ENCODE measurements at places on chromosomes 2 and 18.
A peak's percentile ranks its signal among the peaks of the same experiment; 100 is the strongest.

DNA sequence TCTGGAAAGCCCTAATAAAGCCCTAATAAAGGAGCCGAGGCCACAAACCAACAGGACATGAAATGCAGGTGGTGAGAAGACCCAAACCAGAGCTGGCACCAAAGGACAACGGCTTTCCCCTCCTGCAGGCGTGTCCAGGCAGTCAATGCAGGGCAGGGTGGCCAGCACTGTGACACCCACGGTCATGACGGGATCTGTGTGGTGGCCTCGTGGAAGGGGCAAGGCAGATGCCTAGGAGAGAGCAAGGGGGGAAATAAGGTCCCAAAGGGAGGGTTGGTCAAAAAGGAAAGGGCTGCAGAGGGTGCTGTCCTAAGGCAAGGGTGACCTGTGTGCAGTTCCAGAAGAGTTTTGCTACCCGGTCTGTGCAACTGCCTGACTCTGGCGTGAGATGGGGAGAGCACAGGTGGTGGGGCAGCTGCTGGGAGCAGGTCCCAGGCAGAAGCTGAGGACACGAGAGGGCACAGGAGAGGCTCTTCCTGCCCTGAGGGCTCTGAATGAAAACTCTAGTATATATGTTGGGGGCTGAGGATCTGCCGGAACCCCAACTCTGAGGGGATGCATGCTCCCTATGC is 156.7 kb downstream of the TPO start:
- DNase-seq = no peak

- DNase-seq = no peak
These were observed 87.3 kb upstream of the SH3BP4 start for GRCh38 chr2:234864506-234864905.

GRCh38 chr2:15883684-15884083 is 56.7 kb upstream of the MYCN start:
- DNase-seq = no peak

- DNase-seq = no peak
These were observed 62.0 kb upstream of the CAB39 start for GRCh38 chr2:230650585-230651137.

GRCh38 chr2:72718876-72719275 is 107.0 kb downstream of the EXOC6B start:
- DNase-seq = no peak

- peak; percentile 65 for DNase-seq
These were observed at the start of gene BARD1 for GRCh38 chr2:214808981-214809750. TSS of gene BARD1 (minus strand) at chr2:214809683. CDS start at chr2:214809569, 114 bp downstream.

DNA sequence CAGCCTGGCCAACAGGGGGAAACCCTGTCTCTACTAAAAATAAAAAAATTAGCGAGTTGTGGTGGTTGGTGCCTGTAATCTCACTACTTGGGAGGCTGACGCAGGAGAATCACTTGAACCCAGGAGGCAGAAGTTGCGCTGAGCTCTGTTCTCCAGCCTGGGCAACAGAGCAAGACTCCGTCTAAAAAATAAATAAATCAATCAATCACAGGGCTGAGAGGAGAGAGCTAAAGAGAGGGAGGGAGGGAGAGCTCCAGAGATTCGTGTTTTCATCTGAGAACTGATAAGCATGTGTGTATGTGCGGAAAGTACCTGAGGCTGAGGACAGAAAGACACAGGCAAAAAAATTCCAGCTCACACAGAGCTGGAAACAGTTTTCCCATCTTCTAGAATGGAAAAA is 37.2 kb upstream of the DYNC2LI1 start:
- no peak for DNase-seq

GRCh38 chr2:27667446-27667845 is 3.8 kb downstream of the SLC4A1AP start:
- DNase-seq = no peak

DNA sequence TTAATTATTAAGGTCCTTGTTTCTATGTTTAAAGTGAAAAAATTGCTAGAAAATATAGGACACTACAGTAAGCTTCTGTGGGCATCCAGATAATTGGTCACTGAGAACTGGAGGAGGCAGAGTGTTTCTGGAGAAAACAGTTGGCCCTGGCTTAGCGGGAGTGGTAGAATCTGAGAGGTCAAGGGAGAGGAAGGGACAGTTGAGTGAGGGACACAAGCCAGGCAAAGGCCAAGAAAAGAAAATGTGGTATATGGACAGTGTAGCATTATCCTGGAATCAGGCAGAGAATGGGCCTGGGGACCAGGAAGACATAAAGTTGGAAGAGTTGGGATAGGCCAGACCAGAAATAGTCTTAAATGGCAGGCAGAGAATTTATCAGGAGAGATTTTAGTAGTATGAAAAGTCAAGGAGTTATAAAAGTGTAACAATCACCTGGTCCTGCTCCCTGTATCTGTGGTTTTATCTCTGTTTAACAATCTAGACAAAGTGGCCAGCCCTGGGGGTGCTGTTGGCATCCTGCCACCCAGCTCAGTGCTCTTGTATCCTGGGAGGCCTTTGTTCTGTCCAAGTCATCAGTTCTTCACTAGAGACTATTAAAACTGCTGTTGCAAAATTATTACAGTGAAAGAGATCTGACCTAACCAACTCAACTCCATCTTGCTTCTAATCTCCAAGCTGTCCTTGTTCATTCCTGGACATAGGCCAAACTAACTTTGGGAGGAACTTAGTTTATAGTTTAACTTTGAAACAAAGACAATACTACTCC is 15.4 kb upstream of the MSGN1 start:
- DNase-seq = no peak

GRCh38 chr18:35458271-35458670 is 39.5 kb downstream of the INO80C start:
- no peak for DNase-seq

- peak; percentile 95 for DNase-seq
These were observed 32.9 kb downstream of the HS1BP3 start for GRCh38 chr2:20617892-20618467.

GRCh38 chr2:44351088-44351487 is 10.2 kb downstream of the PREPL start:
- DNase-seq = peak; percentile 20

- DNase-seq = no peak
These were observed 739 bp downstream of the SIX2 start for GRCh38 chr2:45008296-45009129.

GRCh38 chr2:37219046-37219445 is 12.3 kb downstream of the CEBPZ start:
- no peak for DNase-seq

DNA sequence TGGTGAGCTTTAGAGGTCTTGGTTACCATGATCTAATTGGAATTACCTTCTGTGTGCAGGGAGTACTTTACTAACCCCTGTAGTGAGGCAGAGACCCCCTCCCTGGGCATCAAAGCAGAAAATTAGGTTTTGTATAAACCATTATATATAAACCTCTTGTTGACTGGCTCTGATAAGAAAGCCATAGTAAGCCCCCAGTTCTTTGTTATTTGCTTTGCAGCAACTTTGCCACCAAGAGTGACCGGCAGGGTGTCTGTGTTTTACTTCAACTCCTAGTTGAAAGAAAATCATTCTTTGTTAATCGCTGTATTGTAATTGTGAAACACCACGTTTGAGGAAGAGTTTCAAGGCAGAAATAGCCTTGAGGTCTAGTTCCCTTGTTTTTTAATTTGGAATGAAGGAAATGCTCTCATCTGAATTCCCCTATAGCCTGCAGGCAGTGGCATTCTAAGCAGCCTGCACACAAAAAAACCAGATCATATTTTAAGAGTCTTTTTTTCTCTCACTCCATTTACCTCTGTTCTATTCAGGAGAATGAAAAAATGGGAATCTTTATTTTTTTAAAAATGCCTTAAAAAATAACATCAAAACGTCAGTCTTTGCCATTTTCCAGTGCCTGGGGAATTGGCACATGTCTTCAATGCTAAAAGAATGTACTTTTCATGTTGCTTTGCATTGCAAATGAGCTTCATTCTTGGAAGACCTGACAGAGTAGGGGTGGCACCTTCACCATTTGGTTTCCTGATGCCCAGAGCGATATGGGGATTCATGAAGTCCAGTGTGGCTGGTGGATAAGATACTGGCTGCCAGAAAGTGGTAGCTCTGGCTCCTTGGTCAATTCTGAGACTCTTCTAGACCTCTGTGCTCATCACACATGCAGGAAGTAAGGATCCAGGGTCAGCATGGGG is 338.1 kb downstream of the SLC4A3 start:
- DNase-seq = no peak

- DNase-seq = no peak
These were observed 335.2 kb downstream of the KCNJ3 start for GRCh38 chr2:155033652-155034051.

GRCh38 chr2:238144262-238144661 is 5.8 kb downstream of the KLHL30 start:
- DNase-seq = no peak

DNA sequence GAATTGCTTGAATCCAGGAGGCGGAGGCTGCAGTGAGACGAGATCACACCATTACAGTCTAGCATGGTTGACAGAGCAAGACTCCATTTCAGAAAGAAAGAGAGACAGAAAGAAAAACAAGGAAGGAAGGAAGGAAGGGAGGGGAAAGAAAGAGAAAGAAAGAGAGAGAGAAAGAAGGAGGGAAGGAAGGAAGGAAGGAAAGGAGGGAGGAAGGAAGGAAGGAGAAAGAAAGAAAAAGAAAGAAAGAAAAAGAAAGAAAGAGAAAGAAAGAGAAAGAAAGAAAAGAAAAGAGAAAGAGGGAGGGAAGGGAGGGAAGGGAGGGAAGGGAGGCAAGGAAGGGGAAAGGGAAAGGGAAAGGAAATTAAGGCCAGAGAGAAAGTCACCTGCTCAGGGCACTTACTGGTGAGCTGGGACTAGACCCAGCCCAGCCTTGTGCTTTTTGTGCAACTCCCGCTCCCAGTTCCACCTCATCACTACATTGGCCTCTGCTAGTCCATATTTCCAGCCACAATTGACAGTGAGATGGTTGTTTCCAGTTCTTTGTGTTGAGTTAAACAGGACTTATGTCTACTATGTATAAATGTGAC is 35.7 kb downstream of the MOGAT1 start:
- no peak for DNase-seq

GRCh38 chr18:36284671-36285295 is 12.7 kb upstream of the FHOD3 start:
- DNase-seq = peak; percentile 66

GRCh38 chr2:112637289-112637660 is 8.5 kb upstream of the SLC20A1 start:
- no peak for DNase-seq

- peak; percentile 1 for DNase-seq
These were observed 1.2 kb downstream of the SAP130 start for GRCh38 chr2:128026448-128027277.

DNA sequence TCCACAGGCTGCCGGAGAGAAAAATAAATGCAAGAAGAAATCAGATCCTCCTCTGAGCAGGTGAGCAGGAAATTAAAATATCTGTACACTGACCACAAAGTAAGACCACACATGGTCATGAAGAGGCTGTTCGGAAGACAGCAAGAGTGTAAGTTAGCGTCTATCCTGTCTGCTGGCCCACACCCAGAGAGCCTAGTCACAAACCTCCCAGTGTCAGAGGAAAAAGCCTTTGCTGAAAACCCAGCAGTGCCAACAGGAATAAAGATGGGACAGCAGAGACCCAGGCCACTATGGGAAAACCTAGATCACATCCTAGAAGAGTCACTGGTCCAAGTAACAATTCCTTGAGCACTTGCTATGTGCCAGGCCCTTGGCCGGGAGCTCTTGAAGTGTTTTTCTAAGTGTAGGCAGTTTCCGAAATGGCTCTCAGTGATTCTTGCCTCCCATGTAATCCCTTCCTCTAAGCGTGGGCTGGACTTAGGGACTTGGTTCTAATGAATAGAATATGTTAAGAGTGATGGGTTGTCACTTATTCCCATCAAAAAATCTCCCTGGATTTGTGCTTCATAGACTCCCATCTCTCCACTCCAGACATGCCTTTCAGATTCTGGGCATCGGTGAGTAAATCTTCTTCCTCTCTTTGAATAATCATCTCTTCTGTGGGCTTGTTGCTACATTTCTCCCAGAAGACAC is 110.9 kb upstream of the PKDCC start:
- DNase-seq = no peak

GRCh38 chr2:239579524-239580198 is 178.8 kb upstream of the HDAC4 start:
- no peak for DNase-seq

GRCh38 chr18:2970772-2971659 is 41.9 kb downstream of the LPIN2 start:
- no peak for DNase-seq

GRCh38 chr2:120528051-120528692 is 182.2 kb downstream of the INHBB start:
- DNase-seq = no peak

GRCh38 chr2:156826341-156826933 is 390.3 kb downstream of the GPD2 start:
- DNase-seq = peak; percentile 88

GRCh38 chr2:236073246-236073645 is 94.9 kb downstream of the GBX2 start:
- DNase-seq = no peak

GRCh38 chr2:72183466-72183865 is 35.8 kb upstream of the CYP26B1 start:
- no peak for DNase-seq

GRCh38 chr18:3016585-3017297 is 3.8 kb upstream of the LPIN2 start:
- DNase-seq = no peak

DNA sequence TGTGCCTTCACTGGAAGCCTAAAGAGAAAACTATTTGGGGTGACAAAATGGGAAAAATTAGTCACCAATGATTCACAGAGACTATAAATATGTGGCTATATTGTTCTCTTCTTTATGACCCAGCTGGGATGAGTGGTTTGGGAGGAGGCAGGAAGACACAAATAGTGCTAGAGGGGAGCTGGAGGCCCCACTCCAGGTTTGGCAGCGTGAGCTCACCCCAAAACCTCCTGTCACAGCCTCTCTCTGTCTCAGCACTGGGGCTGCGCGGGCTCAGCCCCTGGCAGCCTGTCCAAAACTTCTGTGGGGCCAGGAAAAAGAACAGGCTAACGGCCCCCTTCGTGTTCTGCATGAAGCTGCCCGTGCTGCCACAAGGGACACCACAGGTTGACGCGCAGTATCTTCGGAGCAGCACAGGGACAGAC is 73.2 kb upstream of the LCLAT1 start:
- DNase-seq = peak; percentile 98

GRCh38 chr2:143163499-143163898 is 34.3 kb downstream of the ARHGAP15 start:
- no peak for DNase-seq

Data from fibroblast of skin of right biceps (primary cell).